Stimulated activated CD4-positive, alpha-beta T cell treated with anti-CD3 and anti-CD28 coated beads, Interleukin-4, amount 100 ng/mL, for 48 hours (primary cell): ENCODE measurements at places on chromosomes 12 and 14.

GRCh38 chr12:59069516-59069915, 149.2 kb upstream of the LRIG3 start:
- DNase-seq = no peak

GRCh38 chr14:91231446-91231845, 13.1 kb downstream of the GPR68 start:
- no peak for DNase-seq

DNA sequence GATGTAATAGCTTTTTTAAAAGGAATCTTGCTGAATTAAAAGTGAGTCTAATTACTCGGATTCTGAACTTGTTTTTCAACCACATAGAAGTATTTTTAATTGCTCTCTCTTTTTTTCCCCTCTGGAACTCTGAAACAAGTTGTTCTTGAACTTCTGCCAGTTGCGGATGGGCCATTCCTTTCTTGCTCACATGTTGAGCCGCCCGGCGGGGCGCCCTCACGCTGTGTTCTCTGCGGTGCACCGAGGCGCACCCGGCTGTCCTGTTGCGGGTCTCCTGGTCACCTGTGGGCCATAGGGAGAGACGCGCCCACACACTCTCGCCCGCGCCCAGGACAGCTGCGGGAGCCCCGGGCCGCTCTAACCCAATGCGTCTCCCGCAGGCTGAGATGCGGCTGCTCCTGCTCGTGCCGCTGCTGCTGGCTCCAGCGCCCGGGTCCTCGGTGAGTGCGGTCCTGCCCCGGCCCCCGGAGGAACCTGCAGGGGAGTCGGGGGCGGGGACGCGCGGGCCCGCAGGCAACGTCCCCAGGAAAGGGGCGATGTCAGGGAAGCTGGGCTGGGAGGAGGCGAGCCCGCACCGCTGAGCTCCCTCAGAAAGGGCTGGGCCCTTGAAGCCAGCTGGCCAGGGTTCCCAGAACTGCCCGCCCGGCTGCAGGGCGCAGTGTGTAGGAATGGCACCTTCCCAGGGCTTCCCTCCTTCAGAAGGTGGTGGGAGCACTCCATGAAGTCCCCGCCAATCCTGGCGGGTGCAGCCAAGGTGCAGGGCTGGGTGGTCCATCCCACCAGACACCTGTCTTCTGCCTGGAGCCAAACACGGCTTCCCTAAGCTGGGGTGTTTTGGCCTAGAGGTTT, 2.3 kb downstream of the PAPLN start:
- no peak for DNase-seq

- DNase-seq = no peak
These were observed 59.1 kb downstream of the TMEM132D start for GRCh38 chr12:129844662-129845220.

- DNase-seq = no peak
These were observed 33.5 kb upstream of the C12orf42 start for GRCh38 chr12:103529306-103529705.

DNA sequence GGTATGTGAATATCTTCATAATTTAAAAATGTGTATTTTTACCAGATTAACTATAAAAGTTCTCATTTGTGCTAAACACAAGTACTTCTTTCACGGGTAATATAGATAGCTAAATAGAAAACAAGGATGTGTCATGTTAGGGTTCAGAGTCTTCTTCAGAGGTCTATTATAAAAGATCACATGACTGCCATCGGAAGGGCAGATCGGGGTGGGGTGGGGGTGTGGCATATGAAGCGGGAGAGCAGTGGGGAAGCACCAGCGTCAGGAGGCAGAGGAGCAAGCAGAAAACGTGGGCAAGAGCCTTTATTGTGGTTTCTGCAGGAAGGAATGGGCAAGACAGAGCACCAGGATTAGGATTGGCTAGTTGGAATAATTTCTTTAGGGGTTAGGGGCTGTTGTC, 63.7 kb upstream of the DNM1L start:
- DNase-seq = no peak

GRCh38 chr12:2215709-2216560, 163.1 kb downstream of the CACNA1C start:
- DNase-seq = no peak

GRCh38 chr14:91257328-91258010, 13.0 kb upstream of the GPR68 start:
- DNase-seq = no peak

DNA sequence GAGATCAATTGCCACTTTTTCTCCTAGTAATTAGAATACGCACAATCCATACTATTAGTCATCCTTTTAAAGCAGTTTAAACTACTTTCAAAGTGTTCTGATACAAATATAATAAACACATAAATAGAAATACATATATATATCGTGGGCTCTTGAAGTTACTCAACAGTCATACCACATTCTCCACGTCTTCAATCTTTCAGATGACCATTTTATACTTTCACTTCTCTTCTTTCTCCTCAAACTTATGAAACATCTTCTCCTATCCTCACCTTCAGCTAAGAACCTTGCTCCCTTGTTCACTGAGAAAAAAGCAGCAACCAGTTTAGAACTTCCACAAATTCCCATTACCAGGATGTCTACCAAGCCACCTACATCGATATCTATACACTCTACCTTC, 19.2 kb downstream of the CEP290 start:
- no peak for DNase-seq

- no peak for DNase-seq
These were observed 53.9 kb downstream of the EID3 start for GRCh38 chr12:104357421-104357952.

GRCh38 chr12:98259693-98260092, 255.7 kb upstream of the TMPO start:
- no peak for DNase-seq

DNA sequence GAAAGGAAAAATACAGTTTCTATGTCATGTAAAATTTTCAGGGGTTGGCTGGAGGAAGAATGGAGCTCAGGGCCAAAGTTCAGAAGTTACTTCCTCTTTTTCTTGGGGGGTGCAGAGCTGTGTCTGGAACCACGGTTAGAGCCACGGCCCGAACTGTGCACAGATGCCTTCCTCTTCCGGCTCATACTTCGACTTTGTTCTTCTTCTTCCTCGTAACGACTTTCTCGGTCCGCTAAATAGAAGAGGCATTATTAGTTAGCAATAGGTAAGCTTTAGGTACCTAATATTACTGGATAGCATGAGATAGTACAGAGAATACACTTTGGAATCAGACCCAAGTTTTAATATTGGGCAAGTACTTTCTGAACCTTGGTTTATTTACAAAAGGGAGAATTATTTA, 31.2 kb downstream of the SUPT16H start:
- no peak for DNase-seq

DNA sequence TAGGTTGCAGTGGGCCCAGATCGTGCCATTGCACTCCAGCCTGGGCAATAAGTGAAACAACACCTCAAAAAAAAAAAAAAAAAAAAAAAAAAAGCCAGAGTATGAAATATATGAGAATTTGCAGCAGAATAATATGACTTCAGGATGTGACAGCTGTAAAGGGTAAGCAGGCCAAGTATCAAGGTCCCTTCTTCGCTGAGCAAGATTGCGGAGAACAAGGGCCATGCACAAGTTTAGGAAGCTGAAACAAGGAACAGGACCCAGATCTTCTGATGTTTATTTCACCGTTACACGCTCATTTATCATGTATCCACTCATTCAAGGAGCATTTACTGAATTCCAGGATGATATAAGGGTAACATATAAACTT, 659 bp upstream of the FOXJ2 start:
- no peak for DNase-seq

- DNase-seq = no peak
These were observed 34.8 kb downstream of the HIGD1C start for GRCh38 chr12:50986966-50987737.

DNA sequence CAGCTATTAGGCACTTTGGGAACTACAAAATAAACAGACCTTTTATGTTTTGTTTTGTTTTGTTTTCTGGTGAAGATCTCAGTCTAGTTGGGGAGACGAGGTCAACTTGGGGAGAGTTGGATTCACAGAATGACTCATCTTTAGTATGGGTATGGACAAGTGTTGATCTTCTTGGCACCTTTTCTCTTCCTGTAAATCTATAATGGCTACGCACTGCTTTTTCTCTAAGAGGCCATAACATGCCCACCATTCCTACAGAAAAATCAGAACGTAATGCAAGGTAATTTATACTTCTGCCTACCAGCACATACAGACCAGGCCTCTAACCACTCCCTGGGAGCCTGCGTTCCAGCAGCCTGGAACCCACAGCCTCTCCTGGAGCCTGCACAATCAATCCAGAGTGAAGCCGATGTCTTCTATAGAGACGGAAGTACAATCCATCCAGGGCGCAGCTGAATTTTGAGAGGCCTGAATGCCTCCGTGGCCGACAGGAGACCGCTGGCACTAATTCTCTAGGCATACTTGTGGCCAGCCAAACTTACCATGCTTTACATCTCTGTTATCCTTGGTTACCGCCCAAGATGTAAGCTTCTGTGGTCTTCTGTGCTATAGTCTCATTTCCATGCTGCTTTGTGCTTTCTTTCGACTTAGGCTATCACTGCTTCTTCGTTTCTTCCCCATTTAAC, 717 bp downstream of the PPHLN1 start:
- DNase-seq = no peak

DNA sequence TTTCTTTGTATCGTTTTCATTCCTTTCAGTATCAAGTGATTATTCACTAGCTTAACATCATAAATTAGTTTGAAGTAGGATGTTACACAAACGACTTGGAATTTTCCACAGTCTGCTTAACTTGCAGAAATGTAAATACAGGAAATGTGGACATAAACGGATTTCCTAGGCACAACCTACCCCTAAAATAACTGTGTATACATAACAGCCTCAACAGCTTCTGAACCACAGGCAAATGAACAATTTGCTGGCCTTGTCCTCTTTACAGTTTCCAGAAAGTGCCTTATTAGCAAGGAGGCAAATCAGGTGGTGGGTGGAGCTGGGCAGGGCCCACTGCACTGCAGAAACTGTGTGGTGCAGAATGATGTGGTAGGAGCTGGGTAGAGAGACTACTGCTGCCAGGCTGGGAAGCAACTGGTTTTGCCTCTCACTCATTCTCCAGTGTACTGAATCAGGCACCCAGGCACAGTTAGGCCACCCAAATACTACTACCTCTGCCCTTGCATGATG, 14.1 kb downstream of the DRAM1 start:
- no peak for DNase-seq

- DNase-seq = no peak
These were observed 24.5 kb downstream of the SNX6 start for GRCh38 chr14:34605461-34605860.

DNA sequence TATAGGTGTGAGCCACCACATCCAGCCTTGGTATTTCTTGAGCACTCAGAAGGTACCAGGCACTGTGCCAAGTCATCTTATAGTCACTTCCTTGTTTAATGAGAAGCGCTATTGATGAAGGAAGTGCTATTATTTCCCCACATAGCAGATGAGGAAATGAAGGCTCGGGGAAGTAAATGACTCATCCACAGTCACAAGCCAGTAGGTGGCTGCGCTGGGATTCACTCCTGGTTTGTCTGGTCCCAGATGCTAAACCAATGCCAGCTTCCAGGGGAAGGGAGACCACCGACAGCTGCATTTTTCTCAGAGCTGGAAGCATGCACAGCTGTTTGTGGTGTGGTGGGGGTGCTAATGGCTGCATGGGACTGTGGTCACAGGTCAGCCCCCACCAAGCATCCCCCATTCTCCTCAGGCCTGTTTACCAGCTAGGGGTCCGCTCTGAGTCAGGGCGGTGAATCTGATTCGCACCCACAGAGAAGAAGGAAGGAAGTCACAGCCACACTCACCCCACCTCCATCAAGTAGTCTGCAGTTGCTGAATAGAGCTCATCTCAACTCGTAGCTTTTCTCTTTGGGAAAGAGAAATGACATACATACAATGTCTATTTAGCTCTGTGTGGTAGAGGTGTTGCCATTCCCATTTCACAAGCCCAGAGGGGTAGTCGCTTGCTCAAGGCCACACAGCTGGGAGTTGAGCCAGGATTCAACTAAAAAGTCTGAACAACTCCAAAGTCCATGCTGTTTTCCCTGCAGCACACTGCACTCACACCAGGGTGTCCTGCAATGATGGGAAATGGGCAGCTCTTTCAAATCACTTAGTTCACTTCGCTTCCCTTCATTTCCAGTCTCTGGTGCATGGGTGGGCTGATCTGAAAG, 6.3 kb upstream of the LTBP2 start:
- DNase-seq = peak; percentile 34

DNA sequence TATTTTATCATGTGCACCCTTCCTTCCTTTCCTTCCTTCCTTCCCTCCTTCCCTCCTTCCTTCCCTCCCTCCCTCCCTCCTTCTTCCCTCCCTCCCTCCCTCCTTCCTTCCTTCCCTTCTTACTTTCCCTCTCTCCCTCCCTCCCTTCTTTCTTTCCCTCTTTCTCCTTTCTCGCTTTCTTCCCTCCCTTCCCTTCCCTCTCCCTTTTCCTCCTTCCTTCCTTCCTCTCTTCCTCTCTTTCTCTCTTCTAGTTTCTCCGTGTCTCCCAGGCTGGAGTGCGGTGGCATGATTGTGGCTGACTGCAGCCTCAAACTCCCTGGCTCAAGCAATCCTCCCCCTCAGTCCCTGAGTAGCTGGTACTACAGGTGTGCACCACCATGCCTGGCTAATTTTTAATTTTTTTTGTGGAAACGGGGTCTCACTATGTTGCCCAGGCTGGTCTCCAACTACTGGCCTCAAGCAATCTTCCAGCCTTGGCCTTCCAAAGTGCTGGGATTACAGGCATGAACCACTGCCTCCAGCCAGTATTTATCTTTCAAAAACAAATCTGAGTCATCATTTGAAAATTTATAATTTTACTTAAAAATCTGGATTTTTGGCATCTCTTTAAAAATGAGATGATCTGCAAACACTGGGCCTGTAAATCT, 7.8 kb downstream of the C1RL start:
- DNase-seq = no peak

DNA sequence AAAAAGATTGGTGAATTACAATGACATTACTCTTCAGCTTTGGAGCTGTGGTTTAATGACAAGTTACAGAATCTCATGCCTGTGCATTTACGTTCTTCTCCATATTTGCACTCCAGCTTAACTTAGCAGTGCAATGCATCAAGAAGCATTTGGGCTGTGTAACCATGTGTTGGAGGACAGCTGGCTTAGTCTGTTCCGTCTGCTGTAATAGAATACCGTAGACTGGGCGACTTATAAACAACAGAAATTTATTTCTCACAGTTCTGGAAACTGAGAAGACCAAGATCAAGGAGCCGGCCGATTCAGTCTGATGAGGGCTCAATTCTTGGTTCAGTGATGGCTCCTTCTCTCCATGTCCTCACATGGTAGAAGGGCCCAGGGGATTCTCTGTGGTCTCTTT, 943.5 kb downstream of the BCL11B start:
- DNase-seq = no peak

DNA sequence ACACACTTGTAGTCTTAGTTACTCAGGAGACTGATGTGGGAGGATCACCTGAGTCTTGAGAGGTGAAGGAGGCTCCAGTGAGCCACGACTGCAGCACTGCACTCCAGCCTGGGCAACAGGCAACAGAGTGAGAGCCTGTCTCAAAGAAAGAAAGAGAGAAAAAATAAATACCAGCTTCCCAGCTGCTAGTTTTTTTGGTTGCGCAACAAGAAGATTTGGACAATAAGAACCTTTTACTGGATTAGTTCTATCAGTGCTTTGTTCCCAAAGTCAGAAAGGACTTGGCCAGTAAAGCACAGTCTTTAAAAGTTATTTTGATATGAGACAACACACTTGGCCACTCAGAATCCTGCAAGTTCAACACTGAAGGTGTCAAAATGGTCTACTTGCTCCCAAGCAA, 768.1 kb upstream of the LRFN5 start:
- DNase-seq = no peak
